ENCODE measurements at places on chromosomes 1 and 21.
A peak's percentile ranks its signal among the peaks of the same experiment; 100 is the strongest.

DNA sequence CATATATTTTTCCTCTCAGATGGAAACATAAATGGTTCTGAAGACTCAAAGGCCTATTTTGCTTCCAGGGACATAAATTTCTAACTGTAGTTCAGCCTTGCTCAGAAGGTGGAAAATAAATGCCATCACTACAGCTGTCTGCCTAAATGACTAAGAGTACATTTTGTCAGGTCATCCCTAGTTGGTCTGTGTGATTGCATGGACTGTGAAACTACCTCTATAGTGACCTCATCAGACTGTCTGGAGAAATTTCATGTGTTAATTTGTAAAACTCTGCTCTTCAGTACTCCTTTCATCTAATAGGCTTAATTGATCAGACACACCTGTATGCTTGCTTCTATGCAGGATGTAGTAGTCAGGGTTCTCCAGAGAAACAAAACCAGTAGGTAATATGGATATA is 886.9 kb downstream of the AMY1C start:
- DNase-seq, result no peak

DNA sequence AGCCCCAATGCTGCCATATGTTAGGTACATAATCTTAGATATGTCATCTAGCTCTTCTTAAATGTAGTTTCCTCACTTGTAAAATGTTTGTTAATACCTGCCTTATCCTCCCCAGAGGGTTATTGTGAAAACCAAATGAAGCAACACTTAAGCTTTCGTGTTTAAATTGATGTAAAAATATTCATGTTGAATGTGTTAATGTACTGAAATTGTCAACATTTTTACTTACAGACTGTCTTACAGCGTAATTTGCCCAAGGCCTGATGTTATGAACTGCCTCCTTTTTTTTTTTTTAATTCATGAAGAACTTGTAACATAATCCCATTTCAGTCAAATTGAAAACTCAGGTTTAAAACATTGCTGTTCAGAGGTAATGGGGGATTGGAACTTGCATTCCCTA is 25.6 kb upstream of the ENAH start:
- DNase-seq, result no peak

- DNase-seq, result no peak
These were observed 7.4 kb downstream of the LDLRAP1 start for GRCh38 chr1:25550683-25551310.

GRCh38 chr1:109807402-109807801 is 43.7 kb upstream of the EPS8L3 start:
- DNase-seq, result no peak

DNA sequence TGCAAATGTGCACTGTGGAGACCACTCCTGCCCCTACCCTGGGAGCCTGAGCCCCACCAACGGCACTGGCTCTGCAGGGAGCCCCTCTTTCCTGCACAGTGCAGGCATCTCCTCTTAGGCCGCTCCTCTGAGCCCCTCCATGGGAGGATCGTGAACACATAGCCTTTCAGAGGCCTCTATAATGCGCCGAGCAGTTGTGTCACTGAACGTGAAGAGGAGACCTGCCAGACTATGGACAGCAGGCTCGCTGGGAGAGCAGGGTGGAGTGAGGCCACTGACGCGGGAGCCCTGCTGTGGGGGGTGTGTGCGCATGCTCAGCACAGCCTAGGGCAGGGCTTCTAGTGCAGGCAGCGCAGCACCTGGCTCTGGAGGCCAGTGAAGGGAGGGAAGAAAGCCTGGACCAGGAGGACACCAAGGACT is 151.3 kb upstream of the COL6A1 start:
- no peak for DNase-seq

GRCh38 chr1:178196631-178197030 is 102.7 kb downstream of the RASAL2 start:
- no peak for DNase-seq

DNA sequence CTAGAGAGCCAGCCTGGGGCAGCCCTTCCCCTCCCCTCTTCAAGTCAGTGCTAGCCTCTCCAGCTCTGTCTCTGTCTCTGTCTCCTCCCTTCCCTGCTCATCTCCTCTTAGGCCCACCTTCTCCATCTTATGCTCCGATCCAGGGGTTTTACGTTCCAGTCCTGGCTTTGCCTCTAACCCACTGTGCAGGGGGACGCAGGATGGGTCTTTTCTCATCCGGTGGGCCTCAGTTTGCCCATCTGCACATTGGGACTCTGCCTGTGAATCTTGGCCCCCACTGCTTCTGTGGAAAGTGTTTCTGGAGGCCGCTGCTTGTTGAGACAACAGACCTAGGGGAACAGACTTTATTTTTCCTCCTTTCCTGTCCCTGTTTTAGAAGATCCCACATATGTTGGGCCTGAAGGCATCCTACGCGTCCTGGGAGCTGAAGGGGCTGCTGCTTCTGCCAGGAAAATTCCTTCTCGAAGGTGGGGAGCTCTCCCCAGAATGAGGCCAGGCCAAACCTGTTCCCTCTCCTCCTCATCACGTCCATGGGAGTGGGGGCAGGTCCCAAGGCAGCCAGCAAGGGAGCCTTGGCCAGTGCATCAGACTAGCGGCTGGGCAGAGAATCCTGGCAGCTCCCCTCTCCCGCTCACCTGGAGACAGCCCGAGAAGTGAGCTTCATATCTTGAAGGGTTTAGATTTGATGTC is 99.5 kb upstream of the CSF3R start:
- no peak for DNase-seq

DNA sequence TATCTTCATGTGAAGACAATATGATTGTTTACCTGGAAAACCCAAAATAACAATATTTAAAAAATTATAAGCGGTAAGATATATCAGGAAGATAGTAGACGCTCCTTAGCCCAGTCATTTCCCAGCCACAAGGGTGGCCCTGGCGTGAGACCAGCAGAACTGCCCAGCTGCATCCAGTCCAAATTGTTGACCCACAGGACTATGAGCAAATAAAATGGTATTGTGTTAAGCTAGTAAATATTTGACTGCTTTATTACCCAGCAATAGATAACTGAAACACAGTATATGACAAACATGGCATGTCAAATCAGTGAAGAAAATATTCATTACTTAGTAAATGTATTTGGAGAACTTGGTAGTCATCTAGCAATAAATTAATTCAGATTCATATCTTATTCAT is 294.3 kb upstream of the SPAG17 start:
- DNase-seq, result no peak

DNA sequence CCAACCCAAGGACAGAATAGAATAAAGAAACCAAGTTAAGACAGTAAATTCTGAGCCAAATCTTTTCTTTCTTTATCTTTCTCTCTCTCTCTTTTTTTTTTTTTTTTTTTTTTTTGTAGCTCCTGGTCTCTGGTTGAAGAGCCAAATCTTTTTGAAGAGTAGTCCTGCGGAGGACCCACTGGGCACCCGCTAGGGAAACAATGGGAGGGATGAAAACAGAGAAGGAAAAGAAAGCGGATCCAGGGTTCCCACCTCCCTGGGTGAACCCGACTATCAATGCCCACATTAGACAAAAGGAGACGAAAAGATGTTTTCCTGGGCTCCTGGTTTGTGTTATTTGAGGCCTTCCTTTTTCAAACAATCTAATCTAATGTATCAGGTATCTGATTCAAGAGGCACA is 49.8 kb upstream of the FBXO28 start:
- no peak for DNase-seq

DNA sequence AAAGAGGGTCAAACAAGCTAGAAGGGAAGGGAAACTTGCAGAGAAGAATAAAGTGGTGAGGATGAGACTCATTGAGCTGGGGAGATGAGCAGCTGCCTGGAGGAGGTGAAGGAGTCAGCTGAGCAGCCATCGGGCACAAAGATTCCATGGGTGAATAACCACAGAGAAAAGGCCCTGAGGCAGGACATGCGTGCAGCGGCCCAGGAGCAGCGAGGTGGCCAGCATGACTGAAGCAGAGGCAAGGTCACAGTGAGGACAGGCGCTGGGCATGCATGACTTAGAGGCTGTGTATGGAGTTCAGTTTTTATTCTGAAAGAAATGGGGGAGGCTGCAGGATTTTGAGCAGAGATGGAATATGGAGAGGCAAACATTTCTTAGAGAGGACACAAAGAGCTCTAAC is 24.9 kb downstream of the OLFML2B start:
- no peak for DNase-seq

DNA sequence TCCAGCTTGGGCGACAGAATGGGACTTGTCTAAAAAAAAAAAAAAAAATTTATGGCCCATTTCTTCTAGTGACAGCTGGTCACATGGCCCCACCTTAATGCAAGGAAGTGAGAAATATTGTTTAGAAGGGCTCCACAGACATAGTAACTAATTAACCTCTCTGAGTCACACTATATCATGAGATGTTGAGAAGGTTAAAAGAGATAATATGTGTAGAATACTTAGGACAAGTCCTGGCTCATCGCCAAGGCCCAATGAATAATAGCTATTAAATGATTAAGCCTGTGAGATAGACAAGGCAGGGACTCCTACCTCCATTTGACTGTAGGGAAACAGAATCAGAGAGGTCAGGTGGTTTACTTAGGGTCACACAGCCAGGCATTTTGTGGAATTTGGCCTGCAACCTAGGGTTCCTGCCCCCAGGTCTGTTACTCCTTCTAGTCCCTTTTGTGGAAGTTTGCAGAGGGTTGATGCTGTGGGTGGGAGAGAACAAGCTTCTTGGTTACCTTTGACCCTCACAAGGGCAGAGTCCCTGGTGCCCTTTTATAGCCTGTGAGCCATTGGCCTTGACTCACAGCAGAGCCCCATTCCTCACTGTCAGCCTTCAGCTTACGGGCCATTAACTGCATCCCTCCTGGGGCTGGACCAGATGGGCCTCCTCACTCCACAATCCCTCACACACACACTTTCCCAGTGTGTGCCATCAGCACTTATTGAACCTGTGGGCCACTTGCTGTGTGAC is 48.5 kb downstream of the OPRD1 start:
- peak; percentile 64 for DNase-seq

DNA sequence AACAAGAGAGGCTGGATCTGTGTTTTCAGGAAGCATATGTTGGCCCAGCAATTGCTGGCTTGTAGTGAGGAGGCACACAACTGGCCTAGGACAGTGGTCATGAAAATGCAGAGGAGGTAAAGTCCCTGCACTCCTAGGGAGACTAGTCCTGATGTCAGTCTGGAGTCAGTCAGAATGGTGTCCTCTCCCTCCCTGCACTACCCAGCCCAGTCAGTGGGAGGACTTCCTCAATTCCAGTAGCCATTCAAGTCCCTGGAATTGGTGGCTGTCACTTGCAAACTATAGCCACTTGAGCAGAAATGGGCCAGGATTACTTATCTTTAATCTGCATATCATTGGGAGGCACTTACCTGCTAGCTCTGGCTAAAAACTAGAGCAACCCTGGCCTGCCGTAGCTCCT is 18.6 kb downstream of the NDUFS5 start:
- DNase-seq, result no peak

DNA sequence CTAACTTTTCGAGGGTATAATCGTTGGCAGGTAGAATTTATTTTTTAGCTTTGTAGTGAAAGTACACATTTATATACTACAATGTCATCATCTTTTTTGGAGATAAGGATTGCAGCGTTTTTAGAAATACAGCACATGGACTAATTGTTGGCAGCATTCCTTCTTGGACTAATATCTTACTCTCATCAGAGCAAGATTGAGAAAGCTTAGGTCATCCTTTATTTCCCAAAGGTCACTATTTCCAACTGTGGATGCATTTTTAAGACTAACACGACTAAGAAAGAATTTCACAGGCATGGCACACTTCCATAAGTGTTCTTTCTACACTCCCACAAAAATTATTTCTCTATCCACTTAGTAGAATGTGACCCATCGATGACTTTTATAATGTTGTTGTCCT is 732.3 kb downstream of the NCAM2 start:
- DNase-seq, result no peak

DNA sequence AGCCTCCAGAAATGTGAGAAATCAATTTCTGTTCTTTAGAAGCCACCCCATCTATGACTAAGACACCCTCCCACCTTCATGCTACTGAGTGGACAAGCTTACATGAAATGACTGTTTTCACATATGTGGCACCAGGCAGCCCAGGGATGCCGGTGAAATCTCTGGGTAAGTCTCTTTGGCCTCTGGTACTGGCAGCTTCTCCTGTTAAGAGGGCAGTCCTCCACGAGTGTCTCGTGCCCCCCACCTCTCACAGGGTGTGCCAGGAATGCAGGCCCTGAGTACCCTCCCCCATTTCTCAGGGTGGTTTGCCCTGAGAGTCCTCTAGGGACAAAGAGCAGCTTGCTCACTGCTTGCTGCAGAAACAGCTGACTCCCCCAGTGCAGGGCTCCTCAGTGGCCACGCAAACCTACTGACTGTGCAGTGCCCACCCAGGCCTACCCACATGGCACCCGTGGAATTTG is 3.2 kb upstream of the PRXL2B start:
- no peak for DNase-seq

DNA sequence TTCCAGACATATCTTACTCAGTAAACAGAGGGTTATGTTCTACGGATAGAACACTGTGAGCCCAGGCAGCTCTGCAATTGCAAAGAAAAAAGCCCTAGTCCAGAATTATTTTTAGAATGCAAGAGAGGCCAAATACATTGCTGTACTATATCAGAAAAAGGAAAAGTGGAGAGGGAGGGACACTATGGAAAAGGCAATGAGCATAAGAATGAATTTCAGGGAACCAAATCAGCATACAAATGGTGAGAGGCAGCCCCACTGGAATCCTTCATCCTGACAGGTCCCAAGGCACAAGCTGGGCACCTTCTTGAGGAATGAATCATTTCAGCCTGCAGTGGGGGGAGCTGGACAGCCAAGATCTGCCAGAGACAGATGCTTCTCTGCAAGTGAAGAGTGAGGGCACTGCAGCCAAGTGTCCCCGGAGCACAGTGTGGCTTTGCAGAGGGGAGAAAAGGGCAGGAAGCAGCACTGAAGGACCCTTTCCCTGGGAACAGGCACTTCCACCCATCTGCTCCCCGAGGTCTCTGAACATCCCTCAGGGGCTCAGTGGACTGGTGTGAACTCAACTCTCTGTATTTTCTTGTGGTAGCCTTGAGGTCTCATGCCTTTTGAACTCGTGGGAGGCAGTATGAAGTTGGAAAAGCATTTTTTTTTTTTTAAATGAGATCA is 115.6 kb downstream of the XCL2 start:
- DNase-seq, result no peak

- DNase-seq, result no peak
These were observed 9.2 kb upstream of the KCNQ4 start for GRCh38 chr1:40774266-40774998.

Data from NCI-H446 treated with DMSO at 0.1 percent for 48 hours (cell line).